ENCODE measurements at places on chromosomes 16 and 17.

DNA sequence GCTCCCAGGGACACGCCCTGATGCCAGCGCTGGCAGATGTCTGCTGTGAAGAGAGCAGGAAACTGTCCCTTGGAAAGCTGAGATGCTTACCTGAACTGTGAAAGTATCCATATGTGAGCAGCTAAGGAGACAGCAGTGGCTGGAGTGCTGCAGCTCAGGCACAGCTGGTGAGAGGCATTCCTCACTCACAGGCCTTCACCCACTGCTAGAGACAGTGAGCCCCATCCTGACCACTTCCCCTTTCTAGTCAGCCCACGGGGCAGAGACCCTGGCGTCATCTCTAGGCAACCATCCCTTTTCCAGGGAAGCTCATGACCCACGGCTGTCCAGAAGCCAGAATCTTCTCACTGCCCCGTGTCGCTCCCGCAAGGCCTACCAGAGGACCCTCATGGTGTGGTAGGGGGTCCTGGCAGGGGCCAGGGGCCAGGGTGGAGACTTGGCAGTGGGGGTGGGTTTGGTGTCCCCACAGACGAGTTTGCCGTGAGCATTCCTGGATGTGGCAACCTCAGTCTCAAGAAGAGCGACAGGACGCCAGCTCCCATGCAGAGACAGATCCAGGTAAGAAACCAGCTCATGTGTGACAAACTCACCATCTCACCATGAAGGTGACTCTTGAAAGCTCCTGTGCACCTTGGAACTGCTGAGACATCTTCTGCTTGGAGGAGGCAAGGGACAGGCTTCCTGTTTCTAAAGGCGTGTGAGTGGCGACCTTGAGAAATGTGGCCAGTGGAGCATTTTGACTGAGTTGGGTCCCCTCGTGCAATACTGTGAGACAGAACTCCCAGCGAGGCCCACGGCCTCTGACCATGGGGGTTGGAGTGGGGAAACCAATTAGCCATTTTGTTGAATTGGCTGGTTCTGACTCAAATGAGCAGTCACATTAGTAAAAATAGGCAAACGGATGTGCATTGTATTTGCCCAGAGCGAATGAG, at the start of gene SCIMP:
Gene SCIMP (minus strand): TSS at position 216 of the 932 bp plus-strand sequence. CDS start 105 bp downstream, at position 111.
- no peak for DNase-seq

- no peak for DNase-seq
These were observed 216.7 kb downstream of the C16orf95 start for GRCh38 chr16:87100306-87101058.

GRCh38 chr17:70076831-70077230, 1.8 kb downstream of the KCNJ16 start:
- DNase-seq = no peak

- peak; percentile 89 for DNase-seq
These were observed 408 bp upstream of the KPNA2 start for GRCh38 chr17:68035131-68035522.

- no peak for DNase-seq
These were observed 82.3 kb downstream of the RTN4RL1 start for GRCh38 chr17:1942666-1943435.

DNA sequence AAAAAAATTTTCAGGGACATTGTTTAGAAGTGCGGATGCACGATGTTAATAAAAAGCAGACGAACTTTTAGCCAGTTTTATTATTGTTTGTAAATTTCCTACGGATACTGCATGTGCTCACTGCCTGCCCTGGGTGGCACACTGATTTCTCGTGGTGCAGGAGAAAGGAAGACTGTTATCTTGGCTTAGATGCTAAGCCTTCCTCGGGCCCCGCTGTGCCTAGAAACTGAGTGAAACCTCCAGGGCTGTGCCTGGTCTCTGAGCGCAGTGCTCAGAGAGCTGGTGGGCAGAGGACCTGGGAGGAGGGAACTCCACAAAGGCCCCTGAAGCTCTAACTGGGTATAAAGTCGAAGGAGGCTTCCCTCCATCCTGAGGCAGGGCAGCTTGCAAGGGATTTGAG, 35.4 kb upstream of the TNRC6C start:
- DNase-seq = no peak

DNA sequence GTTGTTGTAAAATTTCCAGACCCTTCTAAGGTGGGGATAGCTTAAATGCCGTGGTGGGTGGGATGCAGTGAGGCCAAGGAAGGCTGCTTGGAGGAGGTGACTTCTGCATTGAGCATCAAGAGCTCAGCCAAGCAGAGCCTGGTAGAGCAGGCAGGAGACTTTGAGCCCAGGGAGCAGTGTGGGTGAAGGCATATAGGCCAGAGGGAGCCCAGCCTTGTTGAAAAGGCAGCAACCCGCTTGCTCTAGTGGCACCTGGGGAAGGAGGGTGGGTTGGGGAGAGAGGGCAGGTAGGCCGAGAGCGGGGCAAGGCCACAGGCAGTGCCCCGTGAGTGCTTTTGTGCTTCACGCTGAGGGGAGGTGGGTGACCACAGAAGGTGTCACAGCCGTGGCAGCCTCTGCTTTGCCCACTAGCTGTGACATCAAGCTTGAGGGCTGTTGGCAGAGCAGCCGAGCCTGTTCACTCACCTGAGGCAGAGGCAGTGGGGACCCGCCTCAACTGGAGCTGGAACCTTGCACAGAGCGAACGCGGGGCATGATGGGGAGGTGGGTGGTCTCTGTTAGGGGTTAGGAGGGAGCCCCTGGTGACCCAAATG, 56.1 kb downstream of the IRF8 start:
- DNase-seq = no peak

GRCh38 chr16:1425616-1426370, 5.1 kb upstream of the PERCC1 start:
- DNase-seq = no peak

DNA sequence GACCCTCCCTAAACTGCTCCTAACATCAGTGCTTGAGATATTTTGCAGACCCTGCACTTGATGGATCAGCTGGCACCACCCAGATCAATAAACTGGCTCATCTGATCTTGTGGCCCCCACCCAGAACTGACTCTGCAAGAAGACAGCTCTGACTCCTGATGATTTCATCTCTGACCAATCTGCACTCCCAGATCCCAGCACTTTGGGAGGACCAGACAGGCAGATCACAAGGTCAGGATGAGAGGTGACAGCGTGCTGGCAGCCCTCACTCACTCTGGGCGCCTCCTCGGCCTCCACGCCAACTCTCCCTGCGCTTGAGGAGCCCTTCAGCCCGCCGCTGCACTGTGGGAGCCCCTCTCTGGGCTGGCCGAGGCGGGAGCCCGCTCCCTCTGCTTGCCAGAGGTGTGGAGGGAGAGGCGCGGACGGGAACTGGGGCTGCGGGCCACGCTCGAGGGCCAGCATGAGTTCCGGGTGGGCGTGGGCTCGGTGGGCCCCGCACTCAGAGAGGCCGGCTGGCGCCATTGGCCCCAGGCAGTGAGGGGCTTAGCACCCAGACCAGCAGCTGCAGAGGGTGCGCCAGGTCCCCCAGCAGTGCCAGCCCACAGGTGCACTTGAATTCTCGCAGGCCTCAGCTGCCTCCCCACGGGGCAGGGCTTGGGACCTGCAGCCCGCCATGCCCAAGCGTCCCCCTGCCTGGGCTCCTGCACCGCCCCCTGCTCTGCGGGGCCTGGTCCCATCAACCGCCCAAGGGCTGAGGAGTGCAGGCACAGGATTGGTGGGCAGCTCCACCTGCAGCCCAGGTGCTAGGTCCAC, 2.4 kb upstream of the C16orf54 start:
- no peak for DNase-seq

DNA sequence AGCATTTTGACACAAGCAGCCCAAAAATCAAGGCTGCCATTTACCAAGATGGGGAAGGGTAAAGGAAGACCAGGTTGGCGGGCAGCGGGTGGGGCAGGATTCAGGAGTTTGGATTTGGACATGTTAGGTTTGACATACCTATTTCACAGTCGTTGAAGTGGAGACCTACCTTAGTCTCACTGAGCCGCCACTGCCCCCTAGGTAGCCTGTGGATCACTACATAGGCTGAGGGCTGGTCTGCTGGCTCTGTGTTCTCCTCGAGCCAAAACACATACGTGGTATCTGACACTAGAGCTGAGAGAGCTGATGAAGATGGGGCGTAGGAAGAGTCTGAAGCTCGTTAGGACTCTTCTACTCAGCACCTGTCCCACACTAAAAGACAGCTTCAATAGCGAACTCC, 115.1 kb downstream of the HIC1 start:
- no peak for DNase-seq

DNA sequence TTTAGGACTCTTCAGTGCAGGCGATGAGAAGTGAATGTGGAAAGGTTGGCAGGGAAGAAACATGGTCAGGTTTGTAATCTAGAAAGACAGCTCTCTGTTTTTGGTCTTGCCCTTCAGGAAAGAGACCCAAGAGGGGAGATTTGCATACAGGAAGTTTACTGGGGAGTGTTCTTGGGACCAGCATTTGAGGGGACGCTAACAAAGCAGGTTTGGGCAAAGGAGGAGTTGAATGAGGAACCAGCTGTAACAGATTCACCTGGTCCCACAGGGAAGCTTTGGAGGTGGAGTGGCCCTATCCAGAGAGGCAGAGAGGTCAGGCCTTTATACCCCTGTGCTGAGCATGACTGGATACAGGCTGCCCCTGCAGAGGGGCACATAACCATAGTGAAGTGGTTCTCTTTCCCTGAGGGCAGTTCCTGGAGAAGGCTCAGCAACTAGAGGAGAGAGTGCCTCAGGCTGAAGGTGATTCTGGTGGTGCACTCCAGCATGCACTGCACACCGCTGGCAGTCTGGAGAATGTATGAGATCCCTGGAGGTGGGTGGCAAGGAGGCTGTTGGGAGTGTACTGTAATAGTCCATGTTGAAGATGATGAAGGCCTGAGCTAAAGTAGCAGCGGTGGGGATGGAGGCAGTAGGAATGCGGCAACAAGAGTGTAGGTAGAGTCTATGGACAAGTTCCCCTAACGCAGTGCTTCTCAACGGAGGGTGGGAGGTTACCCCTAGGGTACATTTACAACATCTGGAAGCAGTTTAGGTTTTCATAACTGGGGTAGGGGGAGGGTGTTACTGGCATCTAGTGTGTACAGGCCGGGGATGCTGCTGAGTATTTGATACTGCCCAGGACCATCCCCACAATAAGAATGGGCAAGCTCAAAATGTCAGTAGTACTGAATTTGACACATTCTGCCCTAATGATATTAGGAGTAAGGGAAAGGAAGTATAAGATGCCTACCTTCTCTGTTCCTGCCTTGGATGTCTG, 37.2 kb downstream of the MAP2K6 start:
- DNase-seq = no peak

- no peak for DNase-seq
These were observed 25.8 kb downstream of the CRISPLD2 start for GRCh38 chr16:84845496-84846002.

GRCh38 chr16:53220585-53220984, 165.8 kb downstream of the CHD9 start:
- DNase-seq = no peak

DNA sequence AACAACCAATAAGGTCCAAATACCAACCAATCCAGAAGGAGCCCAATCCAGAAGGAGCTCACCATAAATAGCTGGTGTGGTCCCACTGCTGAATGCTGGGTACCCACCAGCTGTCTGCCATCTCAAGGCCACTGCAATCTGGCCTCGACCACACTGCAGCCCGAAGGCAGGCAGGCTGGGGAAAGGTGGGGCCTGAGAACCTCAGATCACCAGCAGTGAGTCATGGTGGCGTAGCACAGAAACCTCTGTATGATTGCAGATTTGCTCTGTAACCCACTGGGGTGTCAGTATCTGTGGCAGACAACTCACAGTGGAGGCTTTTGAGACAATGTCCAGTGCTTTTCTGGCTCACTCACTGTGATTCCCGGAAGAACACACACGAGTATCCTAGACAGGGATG, 14.7 kb upstream of the CMTR2 start:
- DNase-seq = no peak

GRCh38 chr17:21689604-21690003, 2.7 kb upstream of the KCNJ18 start:
- no peak for DNase-seq
